ENCODE measurements at places on chromosomes 11 and 22. TPM values are rescaled to one million over a fixed set of nuclear protein-coding genes. Genes with fewer than 3 reads are reported as not detected.

The CSTPP1 gene
- total RNA-seq, result 24.7 TPM

The LDHAL6A gene
- not detected for total RNA-seq

The VEGFB gene
- total RNA-seq, result 47.5 TPM

The WT1 gene
- 0.07 TPM for total RNA-seq

The GPHA2 gene
- total RNA-seq, result not detected

The C1QTNF5 gene
- total RNA-seq, result not detected

The ACTN3 gene
- not detected for total RNA-seq

The SCGB1C1 gene
- total RNA-seq, result not detected

The C2CD2L gene
- total RNA-seq, result 12.4 TPM

The ROM1 gene
- total RNA-seq, result 2.7 TPM

The TRIM66 gene
- 24.8 TPM for total RNA-seq

The TSPAN32 gene
- not detected for total RNA-seq

The CCDC88B gene
- 14.7 TPM for total RNA-seq

The CD248 gene
- total RNA-seq, result 0.32 TPM

The SORL1 gene
- 17.4 TPM for total RNA-seq

The HTR3A gene
- 0.12 TPM for total RNA-seq

The EIF4ENIF1 gene
- total RNA-seq, result 24.2 TPM

The GGTLC2 gene
- not detected for total RNA-seq

The GAL gene
- total RNA-seq, result 83.1 TPM

The NPAS4 gene
- not detected for total RNA-seq

The B4GALNT4 gene
- total RNA-seq, result 54.3 TPM

The TIGD3 gene
- total RNA-seq, result 2.4 TPM

The GRAP2 gene
- 0.42 TPM for total RNA-seq

The MUC5AC gene
- total RNA-seq, result under 0.01 TPM

The ADORA2A gene
- 3.6 TPM for total RNA-seq

The OSM gene
- not detected for total RNA-seq

The EFEMP2 gene
- 8.4 TPM for total RNA-seq

The SLC25A18 gene
- total RNA-seq, result not detected

The OR51B4 gene
- 43.7 TPM for total RNA-seq

The PRCP gene
- total RNA-seq, result 50.0 TPM

The NRGN gene
- total RNA-seq, result 33.3 TPM

The AQP11 gene
- total RNA-seq, result 0.20 TPM

The OR51B5 gene
- 140 TPM for total RNA-seq

The NR1H3 gene
- 23.5 TPM for total RNA-seq

The PACSIN3 gene
- total RNA-seq, result 63.1 TPM

Measured in HCT116 (cell line).